ENCODE measurements at places on chromosomes 2 and 18.

- DNase-seq, result no peak
Measured at GRCh38 chr2:34107811-34108210, 508.7 kb upstream of the FAM98A start.

DNA sequence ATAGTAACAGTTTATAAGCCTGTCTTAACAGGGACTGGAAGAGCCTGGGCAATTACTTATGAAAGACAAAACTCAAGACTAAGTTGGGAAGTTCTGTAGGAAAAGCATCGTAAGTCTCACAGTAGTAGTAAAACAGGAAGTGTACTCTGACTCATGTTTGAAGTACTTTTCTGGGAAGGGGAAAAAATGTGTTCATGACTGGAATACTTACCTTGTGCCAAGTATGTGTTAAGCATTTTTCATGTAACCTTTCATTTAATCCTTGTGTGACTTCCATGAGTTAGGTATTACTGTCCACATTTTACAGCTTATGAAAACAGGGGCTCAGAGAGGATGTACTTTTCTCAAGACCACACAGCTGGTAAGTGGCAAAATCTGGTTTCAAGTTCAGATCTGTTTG is 13.7 kb upstream of the SKOR2 start:
- DNase-seq, result no peak

- DNase-seq, result no peak
Measured at GRCh38 chr2:45458909-45459563, 152.0 kb downstream of the SRBD1 start.

DNA sequence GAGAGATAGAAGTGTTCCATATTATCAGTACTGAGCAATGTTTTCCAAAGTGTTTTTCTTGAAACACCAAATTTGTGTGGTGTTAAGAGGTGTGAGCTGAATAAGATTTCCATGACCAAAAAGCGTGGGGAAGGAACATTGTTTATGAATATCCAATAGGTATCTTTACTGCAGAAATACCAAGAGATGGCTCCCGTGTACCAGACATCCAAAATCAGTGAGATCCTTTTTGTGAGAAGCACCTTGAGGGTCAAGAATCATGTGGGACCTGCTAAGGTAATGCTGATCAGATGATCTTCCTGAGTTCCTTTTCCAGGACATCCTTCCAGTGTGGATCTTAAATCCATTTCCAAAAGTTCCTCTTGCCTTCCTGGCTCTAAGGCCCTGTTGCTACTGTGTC is 246.0 kb downstream of the MYO3B start:
- no peak for DNase-seq

DNA sequence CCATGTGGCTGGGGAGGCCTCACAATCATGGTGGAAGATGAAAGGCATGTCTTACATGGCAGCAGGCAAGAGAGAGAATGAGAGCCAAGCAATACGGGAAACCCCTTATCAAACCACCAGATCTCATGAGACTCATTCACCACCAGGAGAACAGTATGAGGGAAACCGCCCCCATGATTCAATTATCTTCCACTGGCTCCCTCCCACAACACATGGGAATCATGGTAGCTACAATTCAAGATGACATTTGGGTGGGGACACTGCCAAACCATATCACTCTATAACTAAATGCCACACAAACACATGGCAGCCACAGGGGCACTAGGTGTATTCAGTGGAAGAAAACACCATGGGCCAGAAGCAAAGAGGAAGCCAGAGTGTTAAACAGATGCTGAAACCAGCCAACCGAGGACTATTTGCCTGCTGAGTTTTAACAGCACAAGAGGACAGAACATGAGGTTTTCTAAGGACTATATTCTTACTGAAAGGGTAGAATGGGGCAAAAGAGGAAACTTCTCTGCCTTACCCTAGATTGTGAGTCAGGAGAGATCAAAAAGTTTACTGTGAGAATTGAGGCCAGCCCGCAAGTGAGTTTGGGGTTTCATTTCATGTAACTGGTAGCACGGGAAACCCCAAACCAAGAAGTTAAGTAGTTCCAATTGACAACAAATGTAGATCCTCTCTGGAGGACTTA is 49.2 kb downstream of the SIGLEC15 start:
- DNase-seq, result peak; percentile 27

GRCh38 chr2:42569883-42570282 is 1.5 kb downstream of the MTA3 start:
- no peak for DNase-seq

- no peak for DNase-seq
Measured at GRCh38 chr2:113104054-113104611, 23.3 kb upstream of the IL1RN start.

DNA sequence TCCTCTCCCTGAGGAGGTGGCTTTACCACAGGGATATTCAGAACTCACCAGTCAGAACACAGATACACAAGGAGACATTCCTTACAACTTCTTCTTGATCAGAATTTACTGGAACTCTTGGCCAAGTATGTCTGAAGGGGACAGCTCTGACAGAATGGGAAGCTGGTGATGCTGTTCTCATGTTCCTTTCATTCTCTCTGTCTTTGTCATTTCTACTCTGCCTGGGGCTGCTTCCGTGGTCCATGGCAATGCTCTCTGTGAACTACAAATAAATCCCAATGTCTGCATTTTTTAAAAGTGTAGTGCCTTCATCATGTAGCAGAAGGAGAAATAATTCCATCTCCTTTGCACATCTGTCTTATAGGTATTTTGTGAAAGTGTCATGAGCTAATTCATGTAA is 730.3 kb downstream of the CNTNAP5 start:
- DNase-seq, result no peak

GRCh38 chr2:1806254-1806653 is 61.9 kb upstream of the PXDN start:
- no peak for DNase-seq

DNA sequence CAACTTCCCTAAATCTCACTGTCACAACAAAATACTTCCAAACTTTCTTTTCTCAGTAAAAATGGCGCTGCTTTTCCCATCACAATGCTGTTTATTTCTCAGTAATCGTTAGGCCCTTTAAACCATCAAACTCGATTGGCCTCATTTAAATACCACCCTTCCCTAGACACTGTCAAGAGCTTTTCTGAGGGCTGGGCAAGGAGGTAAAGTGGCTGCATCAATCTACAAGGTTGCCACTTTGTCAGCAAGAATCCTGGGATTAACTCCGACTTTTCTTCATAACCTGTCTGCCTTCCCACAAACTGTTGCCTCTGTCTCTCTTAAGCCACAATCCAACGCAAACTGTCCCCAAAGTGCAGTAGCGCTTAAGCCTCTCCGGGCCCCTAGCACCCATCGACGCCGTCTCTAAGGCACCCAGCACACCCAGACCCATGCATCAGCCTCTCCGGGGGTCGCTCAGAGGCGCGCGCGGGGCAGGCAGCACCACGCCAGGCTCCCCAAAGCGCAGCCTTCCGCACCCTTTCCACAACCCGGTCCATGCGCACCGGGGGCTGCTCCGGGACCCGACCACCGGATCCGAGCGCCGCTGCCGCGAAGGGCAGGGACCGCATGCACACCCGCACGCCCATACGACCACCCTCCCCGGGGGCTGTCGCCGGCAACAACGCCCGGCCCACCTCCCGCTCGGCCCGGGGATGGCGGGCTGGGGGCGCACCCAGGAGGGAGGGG is 683 bp downstream of the MBOAT2 start:
- peak; percentile 2 for DNase-seq

DNA sequence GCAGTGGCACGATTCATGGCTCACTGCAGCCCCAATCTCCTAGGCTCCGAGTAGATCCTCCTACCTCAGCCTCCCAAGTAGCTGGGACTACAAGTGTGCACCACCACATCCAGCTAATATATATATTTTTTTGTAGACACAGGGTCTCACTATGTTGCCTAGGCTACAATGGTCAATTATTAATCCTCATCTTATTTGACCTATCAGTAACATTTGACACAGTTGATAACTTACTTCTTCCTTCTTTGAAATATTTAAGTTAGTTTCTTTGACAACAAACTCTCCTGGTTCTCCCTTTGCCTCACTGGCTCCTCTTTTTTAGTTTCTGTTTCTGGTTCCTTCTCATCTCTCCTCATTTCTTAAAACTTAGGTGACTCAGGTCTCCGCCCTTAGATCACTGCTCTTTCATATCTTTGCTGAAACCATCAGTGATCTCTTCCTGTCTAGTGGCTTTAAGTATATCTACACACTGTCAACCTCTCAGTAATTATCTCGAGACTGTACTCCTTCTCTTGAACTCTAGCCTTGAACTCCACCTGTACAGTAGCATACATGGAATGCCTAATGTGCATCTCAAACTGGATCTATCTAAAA is 11.5 kb downstream of the PGAP1 start:
- no peak for DNase-seq

- no peak for DNase-seq
Measured at GRCh38 chr2:128457716-128458115, 139.0 kb upstream of the HS6ST1 start.

- no peak for DNase-seq
Measured at GRCh38 chr2:232492963-232493700, 5.5 kb upstream of the ECEL1 start.

DNA sequence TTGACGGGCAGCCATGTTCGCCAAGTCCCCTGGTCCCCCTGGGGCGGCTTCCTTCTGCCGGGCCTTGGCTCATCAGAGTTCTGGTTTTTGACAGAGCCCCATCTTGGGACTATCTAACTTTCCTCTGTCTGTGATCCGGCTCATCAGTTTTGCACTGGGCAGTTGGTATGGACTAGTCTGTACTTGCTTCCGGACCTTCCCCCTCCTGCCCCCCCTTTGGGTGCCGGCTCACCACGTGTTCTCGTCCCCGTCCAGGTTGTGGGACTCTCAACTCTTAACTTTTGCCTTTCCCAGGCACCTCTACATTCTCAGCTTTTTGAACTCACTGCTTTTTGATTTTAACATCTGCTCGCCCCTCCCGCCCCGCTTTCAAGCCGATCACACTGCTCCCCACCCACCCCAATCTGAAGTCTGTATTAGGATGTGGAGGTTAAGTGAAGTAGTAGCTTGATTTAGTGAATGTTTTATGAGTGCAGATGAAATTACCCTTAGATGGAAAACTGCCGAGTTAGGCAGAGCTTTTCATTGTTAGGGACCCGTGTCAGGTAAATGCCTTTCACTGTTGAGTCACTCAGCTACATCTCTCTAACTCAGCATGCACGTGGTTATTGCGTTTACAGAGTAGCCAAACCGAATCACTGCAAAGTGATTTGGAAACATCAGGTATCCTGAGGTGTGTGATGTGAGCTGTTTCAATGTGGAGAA is 874 bp downstream of the WDR43 start:
- peak; percentile 15 for DNase-seq

- DNase-seq, result no peak
Measured at GRCh38 chr2:188978291-188979081, 4.3 kb downstream of the COL3A1 start.

GRCh38 chr2:235053651-235054050 is 101.8 kb downstream of the SH3BP4 start:
- no peak for DNase-seq

DNA sequence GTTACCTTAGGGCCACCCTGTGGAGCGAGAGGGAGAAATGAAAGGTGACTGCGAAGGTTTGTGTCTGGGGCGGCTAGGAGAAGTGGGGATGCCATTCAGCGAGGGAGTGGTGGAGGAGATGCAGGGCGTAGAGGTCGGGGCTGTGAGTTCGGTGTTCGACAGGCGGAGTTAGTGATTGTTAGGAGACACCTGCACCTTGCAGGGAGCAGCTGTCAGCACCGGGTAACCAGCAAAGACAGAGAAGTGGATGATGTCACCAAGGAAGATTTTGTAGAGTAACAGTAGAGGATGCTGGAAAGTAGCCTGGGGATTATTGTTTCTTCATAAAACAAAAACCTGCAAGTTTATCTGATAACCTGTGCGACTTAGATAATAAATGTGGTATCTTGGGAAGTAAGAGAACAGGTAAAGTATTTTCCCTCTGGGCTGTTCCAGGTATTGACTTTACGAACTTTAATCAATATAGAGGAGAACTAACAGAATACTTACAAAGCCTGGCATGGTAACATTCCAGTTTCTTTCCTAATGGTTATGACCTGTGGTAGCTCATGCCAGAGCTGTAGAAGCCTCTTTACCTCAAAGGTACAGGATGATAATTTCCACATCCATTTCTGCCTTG is 63.8 kb downstream of the SPTBN1 start:
- DNase-seq, result no peak

DNA sequence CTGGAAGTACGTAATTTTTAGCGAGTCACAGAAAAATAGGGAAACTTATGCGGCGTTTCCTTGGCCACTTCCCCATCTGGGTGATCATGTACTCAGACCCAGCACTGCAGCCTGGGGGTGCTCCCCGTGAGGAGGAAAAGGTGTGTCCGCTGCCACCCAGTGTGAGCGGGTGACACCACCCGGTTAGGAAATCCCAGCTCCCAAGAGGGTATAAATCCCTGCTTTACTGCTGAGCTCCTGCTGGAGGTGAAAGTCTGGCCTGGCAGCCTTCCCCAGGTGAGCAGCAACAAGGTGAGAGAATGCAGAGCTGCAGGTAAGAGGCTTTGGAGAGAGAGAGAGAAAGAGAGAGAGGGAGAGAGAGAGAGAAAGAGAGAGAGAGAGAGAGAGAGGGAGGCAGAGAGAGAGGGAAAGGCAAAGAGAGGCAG is at the start of gene IL1R2:
Gene IL1R2, plus strand, starts transcription at position 240 of the 425 bp plus-strand sequence. CDS start 16,616 bp downstream, outside the sequence.
- no peak for DNase-seq

- no peak for DNase-seq
Measured at GRCh38 chr2:224174990-224175389, 135.9 kb upstream of the SERPINE2 start.

- no peak for DNase-seq
Measured at GRCh38 chr2:216743781-216744180, 48.4 kb upstream of the IGFBP5 start.

GRCh38 chr2:10481666-10482157 is 33.6 kb upstream of the ODC1 start:
- DNase-seq, result no peak

DNA sequence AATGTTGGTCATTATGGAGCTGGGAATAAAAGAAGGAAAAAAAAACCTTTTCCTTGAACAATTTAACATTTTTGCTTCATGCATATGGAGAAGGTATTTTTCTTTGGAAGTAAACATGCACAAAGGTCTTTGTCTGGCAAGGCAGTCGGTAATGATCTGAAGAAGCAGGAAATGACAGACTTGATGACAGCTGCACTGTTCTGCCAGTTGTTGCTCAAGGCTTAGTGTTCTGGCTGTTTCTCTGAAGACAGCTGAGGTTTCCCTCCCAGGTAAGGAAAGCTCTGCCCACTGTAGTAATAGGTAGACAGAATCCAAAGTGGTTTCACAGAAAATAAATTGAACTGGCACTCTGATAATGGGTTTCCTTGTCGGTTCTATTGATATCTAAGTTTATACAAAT is 308.4 kb upstream of the GCFC2 start:
- DNase-seq, result no peak

GRCh38 chr2:104851291-104852089 is 2.4 kb upstream of the POU3F3 start:
- DNase-seq, result no peak
